ENCODE measurements at places on chromosomes 1 and 21.

DNA sequence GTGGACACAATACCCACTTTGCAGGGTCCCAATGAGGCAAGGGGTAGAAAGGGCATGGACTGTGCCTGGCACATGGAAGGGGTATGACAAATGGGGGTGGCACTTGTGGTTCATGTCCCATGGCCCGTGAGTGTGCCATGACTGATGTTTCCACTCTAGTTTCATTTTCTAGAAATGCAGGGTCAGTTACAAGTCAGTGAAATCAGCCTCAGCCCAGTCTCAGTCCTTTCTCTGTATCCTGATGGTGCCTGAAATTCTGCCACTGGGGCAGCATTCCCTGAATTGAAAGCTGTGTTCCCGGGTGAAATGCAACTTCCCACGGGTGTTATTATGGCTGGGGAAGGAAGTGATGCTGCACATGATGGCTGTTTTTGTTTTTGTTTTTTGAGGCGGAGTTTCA, 110.8 kb upstream of the ZBTB40 start:
- DNase-seq = no peak

- DNase-seq = no peak
Observed at GRCh38 chr1:220224611-220225124, 47.6 kb downstream of the RAB3GAP2 start.

- no peak for DNase-seq
Observed at GRCh38 chr21:16424331-16424751, 694.6 kb downstream of the USP25 start.

- DNase-seq = no peak
Observed at GRCh38 chr1:169550294-169550693, 36.0 kb downstream of the F5 start.

GRCh38 chr1:194060481-194060880, 874.1 kb upstream of the B3GALT2 start:
- DNase-seq = no peak

DNA sequence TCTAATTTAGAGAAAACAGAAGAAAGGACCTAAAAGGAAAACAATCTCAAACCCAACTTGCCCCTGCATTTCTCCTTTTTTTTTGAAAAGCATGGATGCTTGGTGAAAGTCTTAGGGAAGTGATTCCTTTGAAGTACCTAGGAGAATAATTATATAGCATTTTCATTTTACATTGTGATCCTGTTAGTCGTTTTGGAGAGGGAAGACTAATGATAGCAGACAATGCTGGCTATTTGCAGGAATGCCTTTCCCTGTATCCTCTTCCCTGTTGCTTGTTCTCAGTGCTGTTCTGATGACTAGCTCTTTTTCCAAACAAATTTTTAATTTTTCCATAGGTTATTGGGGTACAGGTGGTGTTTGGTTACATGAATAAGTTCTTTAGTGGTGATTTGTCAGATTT, 53.9 kb downstream of the LAMC1 start:
- no peak for DNase-seq

DNA sequence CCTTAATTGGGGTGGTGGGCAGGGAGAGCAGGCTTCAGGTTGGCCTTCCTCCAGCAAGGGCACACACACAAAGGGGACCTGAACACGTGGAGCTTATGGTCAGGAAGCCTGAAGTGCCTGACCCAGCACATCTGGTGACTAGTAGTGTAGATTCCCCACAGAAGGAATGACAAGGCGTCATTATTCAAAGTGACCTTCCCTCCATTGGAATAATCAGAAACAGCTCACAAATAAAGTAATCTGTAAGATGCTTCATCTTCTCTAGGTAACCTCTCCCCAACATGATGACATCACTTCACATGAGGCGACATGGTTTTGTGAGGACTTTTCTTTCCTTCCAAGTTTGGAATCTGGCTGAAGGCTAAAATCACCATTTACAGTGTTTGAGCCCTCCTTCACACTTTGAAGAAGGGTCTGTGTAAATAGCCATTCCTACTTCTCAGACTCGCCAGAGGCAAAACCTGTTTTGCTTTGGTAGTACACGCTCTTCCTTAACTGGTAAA, 32.8 kb upstream of the ERG start:
- no peak for DNase-seq

DNA sequence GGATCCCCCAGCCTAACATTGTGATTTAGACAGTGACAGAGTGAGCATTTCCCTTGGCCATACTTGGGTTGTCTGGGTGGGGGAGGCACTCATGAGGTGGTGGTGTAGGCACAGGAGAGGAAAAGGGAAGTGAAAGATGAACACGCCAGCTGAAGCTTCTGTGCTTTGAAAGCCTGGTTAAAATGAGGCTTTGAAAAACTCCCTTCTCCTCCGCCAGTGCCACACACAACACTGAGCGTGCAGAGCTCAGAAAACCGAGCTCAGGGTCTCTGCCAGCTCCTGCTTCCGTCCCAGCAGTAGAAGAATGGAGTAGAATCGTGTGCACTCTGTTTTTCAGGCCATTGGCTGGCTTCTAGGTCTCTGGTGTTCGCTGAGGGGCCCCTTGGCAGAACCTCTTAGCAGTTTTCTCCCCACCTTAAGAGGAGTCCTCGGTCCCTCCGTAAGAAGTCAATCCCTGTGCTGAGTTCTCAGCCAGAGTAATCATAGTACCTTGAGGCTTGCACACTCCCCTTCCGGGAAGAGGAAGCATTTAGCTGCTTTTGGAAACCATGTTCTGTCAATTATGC, 12.9 kb downstream of the PLEKHM2 start:
- peak; percentile 35 for DNase-seq

DNA sequence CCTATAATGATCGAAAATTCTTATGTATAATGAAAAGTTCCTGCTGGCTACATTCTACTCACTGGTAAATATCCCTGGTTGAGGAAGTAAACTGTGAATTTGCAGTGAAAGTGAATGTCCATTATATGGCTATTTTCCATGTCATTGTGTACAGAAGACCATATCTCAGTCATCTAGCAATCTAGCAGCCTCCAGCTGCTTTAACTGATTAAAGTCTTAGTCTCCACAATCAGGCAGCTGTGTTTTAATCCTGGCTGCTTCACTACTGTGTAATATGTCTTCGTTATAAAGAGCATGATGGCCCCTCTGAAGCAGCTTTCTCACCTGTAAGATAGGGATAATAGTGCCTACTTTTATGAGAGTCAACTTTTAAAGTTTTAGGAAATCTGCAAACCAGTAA, 11.4 kb downstream of the CLCA2 start:
- DNase-seq = no peak

- DNase-seq = no peak
Observed at GRCh38 chr1:24027838-24028468, 47.8 kb upstream of the SRSF10 start.

- no peak for DNase-seq
Observed at GRCh38 chr21:41932191-41932575, 21.6 kb downstream of the C2CD2 start.

GRCh38 chr1:160400223-160400645, at the start of gene VANGL2:
VANGL2 (plus strand) TSS chr1:160400564; CDS start chr1:160415838, 15,274 bp downstream.
- peak; percentile 39 for DNase-seq

GRCh38 chr1:39317910-39318633, 113.6 kb downstream of the MACF1 start:
- no peak for DNase-seq

GRCh38 chr1:226309398-226310244, 657 bp upstream of the LIN9 start:
- peak; percentile 60 for DNase-seq

- DNase-seq = no peak
Observed at GRCh38 chr1:211764701-211765100, 65.9 kb downstream of the LPGAT1 start.

Measured in activated CD4-positive, alpha-beta T cell treated with anti-CD3 and anti-CD28 coated beads, Interleukin-2, amount 50 U/mL, for 48 hours (primary cell).